ENCODE measurements at places on chromosomes 16 and 17.

DNA sequence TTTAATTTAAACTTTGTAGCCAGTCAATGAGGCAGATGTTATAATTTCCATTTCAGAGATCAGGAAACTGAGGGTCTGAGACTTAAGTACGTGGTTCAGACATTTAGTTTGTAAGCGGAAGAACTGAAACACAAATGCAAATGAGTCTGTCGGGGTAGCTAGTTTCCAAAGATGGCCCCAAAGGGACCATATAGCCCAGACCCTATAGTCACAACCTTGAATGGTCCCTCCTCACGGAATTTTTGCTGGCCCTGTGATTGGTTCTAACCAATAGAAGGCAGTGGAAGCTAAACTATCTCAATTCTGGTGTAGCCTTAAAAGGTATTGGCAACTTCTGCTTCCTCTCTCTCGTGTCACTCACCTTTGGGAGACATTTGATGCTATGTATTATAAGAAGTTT lies 7.5 kb upstream of the BCO1 start:
- H3K4me3 ChIP-seq: no peak overlapping the region
- DNase-seq: no peak

DNA sequence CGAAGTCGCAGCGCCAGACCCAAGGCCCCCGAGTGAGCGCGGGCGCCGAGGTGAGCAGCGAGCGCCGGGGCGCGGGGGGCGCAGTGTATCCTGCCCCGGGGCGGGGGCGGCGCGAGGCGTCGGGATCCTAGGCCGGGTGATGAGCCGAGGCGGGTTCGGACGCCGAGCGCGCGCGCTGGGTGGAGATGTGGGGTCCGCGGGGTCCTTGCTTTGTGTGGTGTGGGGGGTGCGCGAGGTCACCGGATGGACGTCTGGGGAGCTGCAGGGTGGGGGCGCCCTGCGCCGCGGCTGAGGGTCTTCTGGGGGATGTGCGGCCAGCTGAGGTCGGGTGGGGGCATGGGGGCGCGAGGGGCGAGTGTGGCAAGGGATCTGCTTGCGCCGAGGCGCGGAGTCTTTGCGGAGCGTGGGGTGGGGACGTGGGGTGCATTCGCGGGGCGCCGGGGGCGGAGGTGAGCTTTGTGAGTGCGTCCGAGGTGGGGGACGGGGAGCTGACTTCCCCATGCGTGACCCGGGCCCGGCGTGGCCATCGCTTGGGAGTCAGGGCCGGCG lies 560 bp downstream of the RAI1 start:
- H3K27ac ChIP-seq: peak overlapping the region; percentile 75
- H3K36me3 ChIP-seq: no peaks in the 10 kb centered on the region
- H3K4me3 ChIP-seq: peak overlapping the region; percentile 71
- peaks cover 35% of the 10 kb centered on the region for H3K4me1 ChIP-seq
- DNase-seq: peak; percentile 38

DNA sequence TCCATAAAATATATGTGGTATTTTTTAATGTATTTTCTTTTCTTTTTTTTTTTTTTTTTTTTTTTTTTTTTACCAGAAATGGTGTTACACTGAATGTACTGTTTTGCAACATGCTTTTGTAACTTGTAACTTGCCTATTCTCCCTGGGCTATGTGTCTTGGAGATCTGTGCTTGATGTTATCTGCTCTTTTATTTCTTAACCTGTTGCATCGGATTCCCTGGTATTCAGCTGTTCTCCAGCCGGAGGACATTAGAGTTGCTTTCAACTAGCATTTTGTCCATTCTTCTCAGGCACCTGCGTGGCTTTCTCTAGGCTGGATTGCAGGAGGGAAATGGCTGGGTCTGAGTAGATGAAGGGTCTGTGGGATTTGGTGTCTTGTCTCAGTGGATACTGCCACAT lies 47.4 kb downstream of the KATNIP start:
- no peak overlapping the region for H3K4me3 ChIP-seq
- DNase-seq: no peak

GRCh38 chr17:32445074-32445415 lies 735 bp downstream of the PSMD11 start:
- DNase-seq: peak; percentile 42
- peaks cover 39% of the 10 kb centered on the region for H3K36me3 ChIP-seq
- peak overlapping the region; percentile 76 for H3K27ac ChIP-seq

- DNase-seq: no peak
- H3K36me3 ChIP-seq: no peaks in the 10 kb centered on the region
- H3K27me3 ChIP-seq: no peaks in the 10 kb centered on the region
Observed at GRCh38 chr16:20424129-20424866, 15.0 kb downstream of the ACSM5 start.

GRCh38 chr16:13630374-13630773 lies 289.6 kb upstream of the ERCC4 start:
- no peak overlapping the region for H3K4me3 ChIP-seq
- no peak for DNase-seq
- no peaks in the 10 kb centered on the region for H3K27me3 ChIP-seq
- no peak overlapping the region for H3K27ac ChIP-seq
- H3K36me3 ChIP-seq: no peaks in the 10 kb centered on the region

DNA sequence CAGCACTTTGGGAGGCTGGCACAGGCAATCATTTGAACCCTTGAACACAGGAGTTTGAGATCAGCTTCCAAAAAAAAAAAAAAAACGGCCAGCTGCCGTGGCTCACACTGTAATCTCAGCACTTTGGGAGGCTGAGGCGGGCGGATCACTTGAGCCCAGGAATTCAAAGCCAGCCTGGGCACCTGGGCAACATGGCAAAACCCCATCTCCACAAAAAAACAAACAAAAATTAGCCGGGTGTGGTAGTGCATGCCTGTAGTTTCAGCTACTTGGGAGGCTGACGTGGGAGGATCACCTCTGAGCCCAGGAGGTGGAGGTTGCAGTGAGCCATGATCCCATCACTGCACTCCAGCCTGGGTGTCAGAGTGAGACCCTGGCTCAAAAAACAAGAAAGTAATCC lies 39.0 kb downstream of the GRB2 start:
- peaks cover 76% of the 10 kb centered on the region for H3K4me1 ChIP-seq
- no peaks in the 10 kb centered on the region for H3K27me3 ChIP-seq
- DNase-seq: no peak
- H3K27ac ChIP-seq: no peak overlapping the region
- no peak overlapping the region for H3K4me3 ChIP-seq
